Dermis microvascular lymphatic vessel endothelial cell (primary cell): ENCODE measurements at places on chromosomes 12 and 14. TPM values are rescaled to one million over a fixed set of nuclear protein-coding genes. Genes with fewer than 3 reads are reported as not detected.

PMEL gene
- total RNA-seq, result 0.51 and 0.63 TPM in 2 replicates

DIO3 gene
- total RNA-seq, result not detected in 2 replicates

KDM2B gene
- 19.8 and 24.0 TPM in 2 replicates for total RNA-seq

CPNE6 gene
- total RNA-seq, result not detected in 2 replicates

EEF1AKMT3 gene
- total RNA-seq, result 4.5 and 7.6 TPM in 2 replicates

TEX22 gene
- total RNA-seq, result under 0.01 and 0.13 TPM in 2 replicates

CLMN gene
- 0.26 and 0.63 TPM in 2 replicates for total RNA-seq

MUCL1 gene
- not detected in 2 replicates for total RNA-seq

GON7 gene
- 10.1 and 14.6 TPM in 2 replicates for total RNA-seq

COX8C gene
- total RNA-seq, result not detected in 2 replicates

REP15 gene
- 5.4 and 12.3 TPM in 2 replicates for total RNA-seq

LTBR gene
- total RNA-seq, result 30.7 and 47.9 TPM in 2 replicates

PPFIA2 gene
- not detected in 2 replicates for total RNA-seq

HOXC12 gene
- not detected in 2 replicates for total RNA-seq

C12orf42 gene
- total RNA-seq, result 0.13 TPM in 1 of 2 replicates, not detected in the other

LARP4 gene
- total RNA-seq, result 40.8 and 44.1 TPM in 2 replicates

MYL2 gene
- 0.26 TPM in 1 of 2 replicates, not detected in the other for total RNA-seq

NINJ2 gene
- 2.4 and 3.0 TPM in 2 replicates for total RNA-seq
